Activated CD4-positive, alpha-beta T cell treated with anti-CD3 and anti-CD28 coated beads, Interleukin-2, Interleukin-4, amounts not matched to agents 100 ng/mL and 50 ng/mL, durations not matched to agents 16 hours and 8 hours (primary cell): ENCODE measurements at places on chromosomes 1 and 21.

GRCh38 chr21:45938811-45939520 lies 42.6 kb upstream of the COL6A1 start:
- DNase-seq: no peak

DNA sequence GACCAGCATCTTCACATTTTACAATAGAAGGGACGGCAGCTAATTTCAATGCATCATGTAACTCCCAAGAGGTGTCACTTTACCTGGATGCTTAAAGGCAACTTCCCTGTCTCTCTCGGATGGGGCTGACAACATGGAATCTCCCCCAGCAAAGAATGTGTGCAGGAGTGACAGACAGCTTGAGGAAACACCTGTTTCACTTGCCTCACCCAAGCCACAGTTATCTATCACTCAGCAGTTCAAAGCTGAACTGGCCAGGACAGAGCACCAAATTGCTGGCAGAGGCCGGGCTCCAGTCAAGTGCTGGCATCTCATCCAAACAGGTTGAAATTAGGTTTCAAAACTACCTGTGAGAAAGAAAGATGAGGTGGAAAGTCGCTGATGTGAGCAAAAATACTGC lies 538.0 kb upstream of the PLXNA2 start:
- no peak for DNase-seq

DNA sequence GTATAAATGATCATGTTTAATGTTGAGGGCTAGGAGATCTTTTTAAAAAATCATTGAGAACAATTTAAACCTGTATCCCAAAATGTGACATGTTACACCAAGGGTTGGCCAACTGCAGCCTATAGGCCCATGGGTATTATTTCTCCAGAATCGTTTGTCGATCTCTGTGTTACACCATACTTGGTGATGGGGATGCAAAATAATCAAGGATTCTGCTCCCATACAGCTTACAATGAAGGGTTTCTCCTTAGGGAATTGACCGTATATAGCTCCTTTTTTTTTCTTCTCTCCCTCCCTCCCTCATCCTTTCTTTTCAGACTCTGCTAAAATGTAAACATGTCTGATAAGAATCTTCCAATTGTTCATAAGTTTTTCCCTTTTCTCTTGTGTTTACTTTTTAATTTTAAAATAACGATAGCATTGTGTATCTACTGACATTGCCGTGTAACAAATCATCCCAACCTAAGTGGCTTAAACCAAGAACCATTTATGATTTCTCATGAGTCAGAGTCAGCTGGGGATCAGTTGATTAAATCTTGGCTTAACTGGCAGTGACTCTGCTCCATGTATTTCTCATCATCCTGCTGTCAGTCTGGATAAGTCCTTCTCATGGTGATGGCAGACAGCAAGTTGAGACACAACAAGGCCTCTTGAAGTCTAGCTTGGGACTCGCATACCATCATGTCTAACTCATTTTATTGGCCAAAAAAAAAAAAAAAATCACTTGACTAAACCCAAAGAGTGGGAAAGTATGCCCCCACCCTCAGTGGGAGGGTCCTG lies 48.0 kb downstream of the MARK1 start:
- DNase-seq: no peak

- DNase-seq: no peak
These were observed 28.8 kb upstream of the CCDC181 start for GRCh38 chr1:169456029-169456428.

GRCh38 chr1:201749059-201749690 lies 79.8 kb upstream of the IPO9 start:
- no peak for DNase-seq

GRCh38 chr1:158274797-158275196 lies 14.9 kb upstream of the CD1C start:
- no peak for DNase-seq

GRCh38 chr1:50661626-50662025 lies 238.4 kb upstream of the DMRTA2 start:
- DNase-seq: no peak

DNA sequence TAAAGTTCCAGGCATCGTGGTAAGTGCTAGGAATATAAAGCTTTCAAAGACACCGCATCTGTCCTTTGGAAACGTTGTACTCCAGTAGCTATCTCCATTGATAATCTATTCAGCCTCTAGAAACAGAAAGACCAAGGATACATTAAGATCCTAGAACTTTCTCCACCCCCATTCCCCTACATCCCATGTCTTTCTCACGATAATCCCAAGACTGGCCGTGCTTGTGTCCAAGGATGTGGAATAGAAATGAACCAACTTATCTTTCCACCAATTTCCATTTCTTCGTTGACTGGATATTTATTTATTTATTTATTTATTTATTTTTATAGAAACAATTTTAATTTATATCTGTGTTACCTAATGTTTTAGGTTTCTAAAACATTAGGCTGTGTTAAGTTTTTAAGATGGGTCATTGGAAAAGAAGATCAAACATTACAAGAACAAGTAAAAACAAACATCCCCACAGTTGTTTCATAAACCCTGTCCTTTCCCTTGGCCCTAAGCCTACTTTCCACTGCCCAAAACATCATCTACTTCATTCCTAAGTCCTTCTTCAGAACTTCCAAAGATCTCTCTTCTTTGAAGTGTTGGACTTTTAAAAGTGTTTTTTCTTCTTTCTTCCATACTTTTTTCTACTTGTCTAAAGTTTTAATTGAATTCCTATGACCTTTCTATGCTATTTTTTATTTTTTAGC lies 39.7 kb downstream of the LRRC8C start:
- DNase-seq: no peak

DNA sequence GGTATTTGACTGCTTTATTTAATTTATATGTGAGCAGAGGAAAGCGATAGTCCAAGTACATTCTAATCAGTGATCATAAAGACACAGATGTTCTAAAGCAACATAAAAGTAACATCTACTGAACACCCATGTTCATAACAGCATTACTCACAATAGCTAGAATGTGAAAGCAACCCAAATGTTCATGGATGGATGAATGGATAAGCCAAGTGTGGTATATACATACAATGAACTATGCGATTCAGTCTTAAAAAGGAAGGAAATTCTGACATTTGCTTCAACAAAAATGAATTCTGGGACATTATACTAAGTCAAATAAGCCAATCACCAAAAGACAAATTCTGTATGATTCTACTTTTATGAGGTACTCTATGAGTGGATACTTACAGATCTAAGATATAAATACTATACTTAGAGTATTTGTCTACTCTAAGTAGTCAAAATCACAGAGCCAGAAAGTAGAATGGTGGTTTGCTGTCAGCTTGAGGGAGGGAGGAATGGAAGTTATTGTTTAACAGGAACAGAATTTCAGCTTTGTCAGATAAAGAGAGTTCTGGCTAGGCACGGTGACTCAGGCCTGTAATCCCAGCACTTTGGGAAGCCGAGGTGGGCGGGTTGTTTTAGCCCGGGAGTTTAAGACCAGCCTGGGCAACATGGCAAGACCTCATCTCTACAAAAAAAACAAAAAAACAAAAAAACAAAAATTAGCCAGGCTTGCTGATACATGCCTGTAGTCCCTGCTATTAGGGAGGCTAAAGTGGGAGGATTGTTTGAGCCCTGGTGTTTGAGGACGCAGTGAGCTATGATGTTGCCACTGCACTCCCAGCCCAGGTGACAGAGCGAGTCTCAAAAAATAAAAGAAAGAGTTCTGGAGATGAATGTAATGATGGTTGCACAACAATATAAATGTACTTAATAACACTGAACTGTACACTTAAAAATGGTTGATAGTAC lies 79.7 kb upstream of the ARHGAP29 start:
- no peak for DNase-seq

GRCh38 chr1:201739492-201740085 lies 89.4 kb upstream of the IPO9 start:
- no peak for DNase-seq

- no peak for DNase-seq
These were observed 133.3 kb downstream of the NPHP4 start for GRCh38 chr1:5858844-5859407.

DNA sequence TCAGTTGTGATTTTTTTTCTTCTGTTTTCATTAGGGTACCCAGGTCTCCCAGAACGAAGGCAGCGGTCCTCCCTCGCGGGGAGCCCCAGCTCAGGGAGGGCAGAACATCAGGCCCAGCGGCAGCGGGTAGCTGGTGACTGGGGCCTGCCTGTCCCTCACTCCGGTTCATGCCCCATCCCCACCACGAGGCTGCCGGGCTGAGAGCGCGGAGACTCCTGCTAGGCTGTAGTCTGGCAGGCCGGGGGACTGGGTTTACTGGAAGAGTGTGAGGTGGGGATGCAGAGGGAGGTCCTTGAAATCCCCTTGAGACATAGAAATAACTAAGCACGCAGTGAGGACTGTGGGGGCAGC lies 10.5 kb downstream of the BRINP2 start:
- DNase-seq: no peak

DNA sequence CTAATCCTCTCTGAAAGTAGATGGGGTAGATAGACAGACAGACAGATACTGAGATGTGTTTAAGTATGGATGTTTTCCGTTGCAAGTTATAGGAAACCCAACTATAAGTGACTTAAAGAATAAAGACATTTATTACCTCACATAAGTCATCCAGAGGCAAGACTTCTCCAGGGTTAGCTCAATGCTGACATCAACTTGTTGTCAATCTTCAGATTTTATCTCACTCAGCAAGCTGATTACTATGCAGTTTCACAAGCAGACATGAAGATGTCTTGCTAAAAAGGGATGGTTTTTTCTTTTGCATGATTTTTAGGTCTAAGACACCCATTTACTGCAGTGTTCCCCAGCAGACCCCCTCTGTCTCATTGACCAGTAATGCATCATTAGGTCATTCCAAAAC lies 30.7 kb upstream of the ZNF362 start:
- DNase-seq: no peak

GRCh38 chr1:230077011-230077410 lies 10.0 kb downstream of the GALNT2 start:
- DNase-seq: no peak

GRCh38 chr1:26848941-26849774 lies 13.8 kb upstream of the SFN start:
- DNase-seq: no peak

GRCh38 chr1:66777831-66778230 lies 23.2 kb downstream of the INSL5 start:
- no peak for DNase-seq

DNA sequence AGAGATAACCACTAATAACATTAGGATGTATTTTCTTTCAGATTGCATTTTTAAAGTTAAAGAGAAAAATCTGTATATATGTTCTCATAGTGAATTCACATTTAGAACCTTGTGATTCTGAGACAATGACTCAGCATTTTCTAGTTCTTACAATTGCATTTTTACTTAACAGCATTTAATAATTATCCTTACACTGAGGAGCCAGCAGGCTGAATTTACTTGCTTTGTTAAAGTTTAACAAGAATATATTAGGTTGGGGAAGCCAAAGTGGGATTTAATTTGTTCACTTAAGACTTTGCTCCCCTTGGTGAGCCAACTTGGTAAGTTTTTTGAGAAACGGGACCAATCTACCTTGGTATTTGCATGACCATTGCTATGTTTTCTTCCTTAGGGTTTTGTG lies 4.5 kb downstream of the PATJ start:
- no peak for DNase-seq

DNA sequence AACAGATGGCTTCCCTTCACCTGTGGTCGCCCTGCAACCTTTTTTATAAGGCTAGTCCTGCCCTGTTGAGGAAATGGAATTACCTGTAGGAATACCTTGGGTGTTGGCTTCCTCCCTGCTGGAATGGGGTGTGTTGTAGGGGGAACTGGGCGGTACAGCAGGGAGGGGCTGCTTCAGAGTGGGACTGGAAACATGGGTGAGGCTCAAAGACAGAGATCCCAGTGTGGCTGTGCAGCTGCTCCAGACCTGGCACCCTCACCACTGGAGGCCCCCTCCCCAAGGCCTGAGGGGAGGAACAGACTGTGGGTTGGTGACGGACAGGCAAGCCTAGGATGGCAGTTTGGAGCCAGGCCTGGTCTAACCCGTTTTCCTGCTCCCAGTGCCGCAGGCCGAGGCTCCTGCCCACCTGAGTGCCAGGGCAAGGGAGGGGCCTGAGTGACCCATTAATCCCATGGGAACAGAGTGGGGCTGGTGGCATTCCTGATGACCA lies 4.5 kb downstream of the EFNA3 start:
- no peak for DNase-seq

- no peak for DNase-seq
These were observed 3.8 kb upstream of the NCMAP start for GRCh38 chr1:24551960-24552571.

GRCh38 chr1:181711820-181712219 lies 228.5 kb downstream of the CACNA1E start:
- no peak for DNase-seq

DNA sequence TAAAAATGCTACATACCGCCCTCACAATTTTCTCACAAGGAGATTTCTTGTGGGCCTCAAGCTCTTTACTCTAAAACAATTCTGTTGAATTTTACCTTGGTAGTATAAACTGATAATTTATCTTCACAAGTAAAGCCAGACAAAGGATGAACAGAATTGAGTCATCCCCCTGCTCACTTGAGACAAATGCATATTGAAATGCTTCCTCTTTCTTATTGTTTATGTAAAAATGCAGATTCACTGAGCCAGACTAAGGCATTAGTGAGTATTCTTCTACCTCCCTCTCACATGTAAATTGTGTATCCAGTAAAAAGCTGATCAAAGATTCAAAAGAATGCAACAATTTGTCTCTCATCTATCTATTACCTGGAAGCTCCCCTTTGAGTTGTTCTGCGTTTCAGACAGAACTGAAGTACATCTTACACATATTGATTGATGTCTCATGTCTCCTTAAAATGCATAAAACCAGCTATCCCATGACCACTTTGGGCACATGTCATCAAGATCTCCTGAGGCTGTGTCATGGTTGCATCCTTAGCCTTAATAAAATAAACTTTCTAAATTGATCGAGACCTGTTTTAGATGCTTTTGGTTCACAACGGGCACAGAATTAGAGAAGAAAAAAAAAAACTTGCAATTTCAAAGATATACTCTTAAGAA lies 743.1 kb upstream of the B3GALT2 start:
- no peak for DNase-seq

- DNase-seq: no peak
These were observed 1.8 kb downstream of the SFT2D2 start for GRCh38 chr1:168227620-168228019.

DNA sequence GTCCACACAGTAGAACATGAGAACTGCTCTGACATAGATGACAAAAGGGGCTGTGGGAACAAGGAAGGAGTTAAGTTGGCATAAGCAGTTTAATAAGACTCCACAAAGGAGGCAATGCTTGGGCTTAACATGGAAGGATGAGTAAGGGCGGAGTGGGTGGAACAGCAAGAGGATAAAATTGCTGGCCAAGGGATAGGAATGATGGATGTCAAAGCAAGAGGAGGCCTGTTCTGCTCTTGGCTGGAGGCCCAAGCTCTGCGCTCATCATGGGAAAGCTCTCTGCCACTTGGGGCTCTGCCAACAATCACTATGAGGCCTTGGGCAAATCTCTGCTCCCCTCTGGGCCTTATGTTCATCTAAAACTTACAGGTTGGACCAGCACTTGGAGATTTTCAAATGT lies 98.3 kb upstream of the CAMK1G start:
- DNase-seq: no peak

GRCh38 chr1:208201229-208201628 lies 43.0 kb downstream of the PLXNA2 start:
- no peak for DNase-seq

- no peak for DNase-seq
These were observed 249.7 kb downstream of the KAZN start for GRCh38 chr1:14848203-14848602.

- no peak for DNase-seq
These were observed 86.3 kb downstream of the PRDM16 start for GRCh38 chr1:3155056-3155925.
